ENCODE measurements at places on chromosomes 11 and 22.

DNA sequence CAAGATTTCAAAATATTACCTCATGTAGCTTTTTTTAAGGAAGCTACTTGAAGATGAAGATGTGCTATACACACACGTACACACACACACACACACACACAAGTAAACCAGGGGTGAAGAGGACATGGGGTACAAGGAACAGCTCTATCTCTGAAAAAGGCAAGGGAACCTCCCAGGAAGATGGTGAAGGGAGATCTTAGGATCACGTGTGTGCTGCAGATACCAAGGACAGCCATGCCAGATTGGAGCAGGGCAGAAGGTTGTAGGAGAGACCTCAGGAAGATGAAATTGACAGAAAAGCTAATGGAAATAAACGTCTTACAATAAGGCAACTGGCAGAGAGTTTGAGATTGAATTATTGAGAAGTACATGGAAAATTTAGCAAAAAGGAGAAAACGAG is 19.7 kb downstream of the RAB39A start:
- DNase-seq = no peak

- no peak for DNase-seq
Observed at GRCh38 chr11:114736806-114737205, 58.5 kb downstream of the NXPE2 start.

- DNase-seq = peak; percentile 32
Observed at GRCh38 chr11:125448136-125448535, 47.9 kb downstream of the FEZ1 start.

DNA sequence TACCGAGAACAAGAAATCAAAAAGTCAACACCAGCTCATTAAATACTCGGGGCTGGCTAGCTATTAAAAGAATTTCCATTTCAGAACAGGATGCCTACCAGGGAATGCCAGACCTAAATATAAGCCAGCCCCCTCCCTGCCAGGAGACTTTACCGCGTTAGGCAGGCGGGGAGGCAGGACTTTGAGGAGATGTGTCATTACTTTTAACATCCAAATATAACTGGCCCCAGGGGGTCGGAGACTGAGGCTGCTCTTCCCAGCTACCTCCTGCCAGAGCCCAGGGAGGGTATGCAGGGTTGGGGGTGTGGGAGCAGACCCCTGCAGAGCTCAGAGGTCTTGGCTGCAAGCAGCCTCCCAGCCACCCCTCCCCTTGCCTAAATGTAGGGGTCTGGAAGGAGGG is 183.5 kb downstream of the DSCAML1 start:
- no peak for DNase-seq

GRCh38 chr11:77402218-77402556 is 71.7 kb downstream of the PAK1 start:
- no peak for DNase-seq

GRCh38 chr11:62715150-62716130 is 8.0 kb downstream of the GNG3 start:
- DNase-seq = no peak

- DNase-seq = no peak
Observed at GRCh38 chr22:16949561-16949960, 58.5 kb downstream of the GAB4 start.

GRCh38 chr11:93652161-93652597 is 9.3 kb upstream of the CEP295 start:
- DNase-seq = peak; percentile 21

- DNase-seq = no peak
Observed at GRCh38 chr22:27267145-27267544, 534.4 kb downstream of the MN1 start.

GRCh38 chr11:96052921-96053651 is 129.2 kb upstream of the MTMR2 start:
- no peak for DNase-seq

- no peak for DNase-seq
Observed at GRCh38 chr11:115720602-115721245, 216.5 kb upstream of the CADM1 start.

- DNase-seq = no peak
Observed at GRCh38 chr11:5277807-5278382, 8.2 kb upstream of the HBE1 start.

DNA sequence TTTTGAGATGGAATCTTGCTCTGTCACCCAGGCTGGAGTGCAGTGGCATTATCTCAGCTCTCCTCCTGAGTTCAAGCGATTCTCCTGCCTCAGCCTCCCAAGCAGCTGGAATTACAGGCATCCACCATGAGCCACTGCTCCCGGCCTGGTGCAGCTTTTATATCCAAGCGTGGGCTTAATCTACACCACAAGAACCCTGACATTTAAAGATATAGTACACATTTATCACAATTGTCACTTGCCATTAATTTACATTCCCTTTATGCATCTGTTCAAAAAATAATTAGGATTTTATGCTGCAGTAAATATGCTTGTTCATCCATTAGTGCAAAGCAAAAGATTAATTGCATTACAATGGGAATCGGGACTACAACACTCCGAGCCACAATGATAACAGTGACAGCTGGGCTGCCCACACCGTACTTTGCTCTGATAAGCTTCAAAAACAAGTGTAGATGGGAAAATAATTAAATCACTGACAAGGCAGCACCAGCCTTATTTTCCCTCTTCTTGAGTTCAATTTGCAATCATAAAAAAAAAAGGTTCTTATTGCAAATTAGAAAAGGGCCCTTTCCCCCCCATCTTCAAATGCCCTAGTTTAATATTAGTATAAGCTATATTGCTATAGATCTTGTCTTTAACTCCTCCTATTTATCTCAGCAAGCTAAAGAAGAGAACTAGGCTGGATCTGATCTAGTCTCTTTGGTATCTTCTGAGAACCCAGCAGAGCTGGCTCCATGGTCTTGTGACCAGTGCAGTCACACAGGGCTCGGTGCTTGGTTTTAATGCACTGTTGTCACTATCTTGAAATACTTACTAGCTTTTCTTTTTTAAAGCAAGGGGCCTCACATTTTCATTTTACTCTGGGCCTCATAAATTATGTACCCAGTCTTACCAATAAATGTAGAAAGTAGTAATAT is 206.2 kb upstream of the LRRC4C start:
- no peak for DNase-seq

- DNase-seq = no peak
Observed at GRCh38 chr11:1152316-1153104, 5.2 kb upstream of the MUC5AC start.

GRCh38 chr11:134037046-134037908 is 31.6 kb upstream of the JAM3 start:
- peak; percentile 23 for DNase-seq

DNA sequence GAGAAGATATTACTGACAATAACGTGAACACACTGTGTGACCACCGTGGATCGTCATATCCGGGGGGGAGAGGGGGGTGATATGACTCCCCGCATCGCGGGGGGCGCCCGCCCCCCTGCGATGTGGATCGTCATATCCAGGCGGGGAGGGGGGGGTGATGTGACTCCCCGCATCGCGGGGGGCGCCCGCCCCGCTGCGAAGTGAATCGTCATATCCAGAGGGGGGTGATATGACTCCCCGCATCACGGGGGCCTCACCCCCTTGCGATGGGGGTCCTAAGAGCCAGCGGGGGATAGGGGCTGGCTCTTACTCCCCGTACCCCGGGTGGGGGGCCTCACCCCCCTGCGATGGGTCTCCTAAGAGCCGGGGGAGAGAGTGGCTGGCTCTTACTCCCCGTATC is 19.9 kb downstream of the UNC93B1 start:
- DNase-seq = no peak

GRCh38 chr22:39535357-39535725 is 2.8 kb upstream of the RPS19BP1 start:
- no peak for DNase-seq

DNA sequence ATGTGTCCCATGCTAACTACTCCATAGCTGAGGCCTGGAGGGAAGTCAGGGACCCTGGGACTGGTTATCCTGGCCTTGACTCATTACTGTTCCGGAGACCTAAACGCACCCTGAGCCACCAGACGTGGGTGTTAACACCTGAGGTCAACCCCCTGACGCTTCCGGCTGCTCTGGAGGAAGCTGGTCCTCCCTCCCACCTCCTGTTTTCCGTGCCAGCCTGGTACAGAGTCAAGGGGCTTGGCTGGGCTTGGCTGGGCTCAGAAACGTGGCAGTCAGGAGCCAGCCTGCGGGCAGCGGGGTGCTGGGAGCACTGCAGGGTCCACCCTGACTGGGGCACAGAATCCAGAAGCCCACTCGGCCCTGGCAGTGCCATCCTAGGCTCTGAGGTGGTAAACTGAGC is 2.6 kb downstream of the TMPRSS4 start:
- no peak for DNase-seq

GRCh38 chr11:60625262-60625661 is 74.2 kb upstream of the MS4A8 start:
- no peak for DNase-seq

DNA sequence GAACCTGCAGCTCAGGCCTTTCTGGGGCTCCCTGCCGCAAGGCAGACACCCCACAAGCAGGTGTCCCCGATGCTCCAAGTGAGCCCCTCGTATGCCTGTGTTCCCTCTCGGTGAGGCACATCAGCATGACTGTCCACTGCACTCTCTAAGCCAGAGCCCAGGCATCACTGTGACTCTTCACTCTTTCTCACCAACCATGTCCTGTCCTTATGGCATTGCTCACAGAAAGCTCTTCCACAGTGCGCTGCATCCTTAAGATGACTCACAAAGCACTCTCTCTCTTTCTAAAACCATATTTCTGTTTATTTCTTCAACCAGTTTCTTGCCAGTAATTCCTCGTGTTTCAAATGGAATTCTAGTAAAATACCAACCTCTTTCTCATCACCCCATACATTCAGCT is 18.1 kb downstream of the GAB4 start:
- no peak for DNase-seq

DNA sequence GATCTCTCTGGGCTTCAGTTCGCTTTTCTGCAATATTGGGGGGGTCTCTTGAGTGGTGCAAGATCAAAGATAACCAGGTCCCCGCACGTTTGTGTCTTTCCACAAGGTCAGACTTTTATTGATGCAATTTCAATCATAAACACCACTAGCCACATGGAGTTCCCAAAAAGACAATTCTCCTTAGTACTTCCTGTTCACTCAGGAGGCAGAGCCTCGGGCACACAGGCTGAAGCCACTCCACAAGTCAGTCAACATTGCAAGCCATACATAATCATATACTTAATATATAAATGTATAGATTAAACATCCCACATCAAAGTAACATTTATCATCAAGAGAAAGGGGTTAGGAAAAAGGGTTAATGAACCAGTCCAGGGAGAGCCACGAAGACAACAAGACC is 12.0 kb downstream of the ST14 start:
- no peak for DNase-seq

DNA sequence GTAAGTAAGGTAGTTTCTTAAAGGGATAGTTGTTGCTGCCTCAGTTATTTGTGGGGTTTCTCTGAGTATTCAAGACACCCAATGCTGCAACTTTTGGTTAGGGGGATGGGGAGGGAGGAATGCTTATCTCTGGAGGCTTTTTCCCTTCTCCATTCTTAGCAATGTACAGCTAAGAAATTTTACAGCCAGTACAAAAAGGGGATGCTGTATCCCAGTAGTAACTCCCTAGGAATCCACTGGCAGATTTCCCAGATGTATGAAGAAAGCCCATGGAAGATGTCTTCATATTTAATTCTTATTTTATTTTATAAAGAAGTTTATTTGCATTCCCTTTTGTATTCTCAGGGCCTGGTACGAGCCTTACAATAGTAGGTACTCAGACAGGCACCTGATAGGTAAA is 154.8 kb downstream of the ENTHD1 start:
- DNase-seq = no peak

DNA sequence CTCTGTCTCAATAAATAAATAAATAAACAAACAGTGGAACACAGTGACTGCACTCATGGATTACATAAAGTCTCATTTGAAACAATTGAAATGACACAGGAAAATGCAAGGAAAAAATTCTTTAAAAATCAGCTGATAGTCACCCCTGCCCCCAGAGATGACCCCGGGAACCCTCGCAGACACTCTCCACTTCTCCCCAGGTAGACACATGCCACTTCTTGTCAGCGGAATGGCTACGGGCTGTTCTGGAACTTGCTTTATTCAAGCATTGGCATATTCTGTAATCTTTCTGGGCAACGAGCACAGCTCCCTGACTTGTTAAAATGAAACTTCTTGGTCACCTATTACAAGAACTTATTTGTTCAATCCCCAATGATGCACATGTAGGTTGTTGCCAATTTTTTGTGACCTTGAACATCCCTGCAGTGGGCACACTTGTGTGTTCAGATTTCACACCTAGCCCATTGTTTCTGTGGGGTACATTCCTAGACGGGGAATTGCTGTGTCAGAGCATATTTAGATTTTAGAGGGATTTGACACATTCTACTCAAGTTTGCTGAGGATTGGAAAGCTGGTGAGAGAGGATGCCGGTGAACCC is 32.8 kb downstream of the MYEOV start:
- DNase-seq = no peak

DNA sequence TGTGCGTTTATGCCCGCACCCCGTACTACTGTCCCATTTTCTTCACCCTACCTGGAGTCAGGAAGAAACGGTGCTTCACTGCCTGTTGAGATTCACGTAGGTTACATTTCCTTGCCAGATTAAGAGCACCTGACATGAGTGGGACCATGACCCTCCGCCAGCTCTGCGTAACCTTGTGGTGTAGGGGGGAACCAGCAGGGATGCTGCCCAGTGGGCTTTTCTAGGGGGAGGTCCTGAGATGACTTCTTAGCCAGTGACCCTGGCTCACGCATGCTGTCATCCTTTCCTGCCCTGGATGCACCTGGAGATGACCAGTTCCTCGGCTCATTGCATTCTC is 967 bp upstream of the ARVCF start:
- no peak for DNase-seq

GRCh38 chr22:20799449-20799848 is 25.5 kb downstream of the SERPIND1 start:
- no peak for DNase-seq

DNA sequence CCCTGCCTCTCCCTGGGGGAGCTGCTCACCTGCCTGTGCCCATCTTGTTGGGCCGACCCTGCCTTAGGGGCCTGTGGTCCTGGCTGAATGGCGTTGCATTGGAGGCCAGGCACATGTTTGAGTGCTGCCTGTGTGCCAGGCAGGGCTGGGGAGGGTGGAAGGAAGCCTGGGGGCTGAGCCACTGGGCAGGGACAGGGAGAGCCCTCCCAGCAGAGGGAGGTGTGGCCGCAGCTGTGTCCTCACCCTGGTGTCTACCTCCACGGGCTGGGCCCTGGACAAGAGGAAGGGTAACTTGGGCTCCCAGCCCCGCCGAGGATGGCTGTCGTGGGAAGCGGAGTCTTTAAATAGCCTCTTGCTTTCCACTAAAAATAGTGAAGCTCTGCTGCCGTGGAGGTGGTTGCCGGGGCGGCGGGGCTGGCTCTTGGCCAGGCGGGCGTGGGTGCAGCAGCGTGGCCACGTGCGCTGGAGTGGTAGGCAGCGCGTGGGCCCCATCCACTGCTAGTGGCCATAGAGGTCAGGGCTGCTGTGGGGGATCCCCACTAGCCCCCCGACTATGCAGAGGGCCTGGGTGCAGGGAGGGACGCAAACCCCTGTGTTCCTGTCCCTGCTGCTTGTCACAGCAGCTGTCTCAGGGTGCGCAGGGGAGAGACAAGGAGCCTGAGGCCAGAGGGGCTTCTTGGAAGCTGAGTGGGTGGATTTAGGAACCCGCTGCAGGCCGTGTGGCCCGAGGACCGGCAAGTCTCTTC is 6.2 kb downstream of the ZDHHC8 start:
- peak; percentile 17 for DNase-seq
